ENCODE measurements at places on chromosomes 5 and 9.

- DNase-seq, result no peak
Measured at GRCh38 chr5:163770625-163771024, 265.2 kb downstream of the MAT2B start.

DNA sequence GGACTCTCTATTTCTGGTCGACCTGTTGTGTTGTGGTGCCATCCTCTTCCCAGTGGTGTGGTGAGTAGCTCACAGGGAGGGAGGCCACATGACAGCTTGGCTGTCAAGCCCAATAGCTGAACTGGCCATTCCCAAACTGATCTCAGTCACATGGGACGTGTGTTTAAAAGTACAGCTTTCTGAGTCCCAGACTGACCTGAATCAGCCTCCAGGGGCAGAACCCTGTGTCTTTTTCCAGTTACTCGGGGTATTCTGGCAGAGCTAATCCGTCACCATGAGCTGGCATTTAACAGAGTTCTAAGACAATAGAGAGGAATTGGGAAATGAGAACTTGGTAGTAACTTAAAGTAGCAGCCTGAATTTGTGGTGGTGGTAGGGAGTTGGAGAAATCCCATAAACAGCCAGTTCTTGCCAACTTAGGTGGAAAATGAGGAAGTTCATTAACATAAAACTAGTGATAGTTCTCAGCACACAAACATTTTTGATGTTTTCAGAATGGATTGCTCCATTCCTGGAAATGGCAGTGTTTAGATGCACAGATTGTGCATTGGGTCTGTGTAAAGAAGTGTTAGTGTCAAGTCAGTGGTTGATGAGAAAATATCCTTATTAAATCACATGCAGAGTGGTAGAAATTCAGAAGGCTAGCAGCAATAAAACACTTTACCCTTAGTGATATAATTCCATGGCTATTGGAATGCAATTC, 50.9 kb downstream of the GPR107 start:
- DNase-seq, result no peak

DNA sequence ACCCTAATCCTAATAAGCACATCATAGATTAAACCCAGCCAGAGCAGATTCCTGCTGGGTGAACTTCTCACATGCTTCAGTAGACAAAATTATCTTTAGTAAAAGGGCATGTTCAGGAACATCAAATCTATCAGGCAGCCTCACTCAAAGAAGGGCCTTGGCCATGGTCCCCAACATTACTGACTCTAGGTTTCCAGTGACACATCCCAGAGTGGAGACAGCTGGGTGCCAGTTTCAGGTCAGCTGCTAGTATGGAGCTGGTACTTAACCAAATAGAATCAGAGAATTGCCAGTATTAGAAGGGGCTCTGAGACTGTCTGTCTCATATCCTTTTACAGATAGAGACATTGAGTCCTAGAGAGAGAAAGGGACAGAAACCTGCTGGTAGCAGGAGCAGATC, 44.1 kb upstream of the GALNT10 start:
- DNase-seq, result no peak

- DNase-seq, result no peak
Measured at GRCh38 chr9:86670536-86670935, 276.8 kb downstream of the GAS1 start.

GRCh38 chr9:99365233-99365980, 143.3 kb downstream of the SEC61B start:
- DNase-seq, result no peak

DNA sequence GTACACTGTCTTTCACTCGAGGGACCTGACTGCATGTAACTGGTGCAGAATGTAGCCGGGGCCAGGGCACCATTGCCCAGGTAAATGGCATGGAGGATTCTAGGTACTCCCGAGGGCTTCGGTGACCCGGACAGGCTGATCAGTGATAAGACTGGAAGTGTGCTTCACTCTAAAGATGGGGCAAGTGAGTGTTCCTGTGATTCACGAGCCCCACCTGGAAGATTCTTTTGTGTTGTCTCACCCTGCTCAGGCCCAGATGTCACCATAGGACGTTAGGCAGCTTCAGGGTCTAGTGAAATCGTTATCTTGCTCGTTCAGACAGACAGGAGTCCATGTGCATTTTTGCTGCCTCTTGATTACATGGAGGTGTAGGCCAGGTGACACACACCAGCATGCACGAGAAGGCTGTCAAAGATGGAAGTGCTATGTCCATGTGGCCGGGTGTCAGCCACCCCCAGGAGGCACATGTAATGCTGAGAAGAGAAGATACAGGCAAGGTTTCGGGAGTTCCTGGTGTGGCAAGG, 73.9 kb downstream of the WNK2 start:
- no peak for DNase-seq

GRCh38 chr5:128216860-128217531, 133.4 kb downstream of the SLC12A2 start:
- DNase-seq, result no peak

DNA sequence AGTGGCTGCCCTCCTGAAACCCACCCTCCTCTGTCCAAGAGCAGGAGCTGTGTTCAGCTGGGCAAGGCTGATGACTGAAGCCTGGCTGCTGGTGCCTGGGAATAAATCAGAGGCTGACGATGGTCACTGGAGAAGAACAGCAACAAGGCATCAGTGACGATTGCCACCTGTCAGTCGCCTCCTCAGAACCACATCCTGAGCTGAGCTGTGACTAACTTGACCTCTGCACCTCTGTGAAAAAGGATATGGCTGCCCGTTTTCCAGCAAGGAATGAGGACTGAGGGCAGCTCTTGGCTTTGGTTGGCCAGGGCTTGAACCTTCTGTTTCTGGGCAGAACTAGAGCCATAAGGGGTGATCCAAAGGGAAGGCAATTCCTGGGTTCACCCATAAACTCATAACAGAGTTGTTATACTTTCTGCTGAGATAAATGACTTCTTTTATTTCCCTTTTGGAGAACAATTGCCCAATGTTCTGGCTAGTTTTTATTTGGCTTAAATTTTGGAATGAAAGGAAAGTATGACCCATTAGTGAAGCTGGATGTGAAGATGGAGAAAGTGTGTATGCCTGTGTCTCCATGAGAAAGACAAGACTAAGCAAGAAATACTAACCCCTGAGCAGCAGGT, 40.1 kb downstream of the TRIP13 start:
- DNase-seq, result no peak
